ENCODE measurements at places on chromosomes 3 and 15.

DNA sequence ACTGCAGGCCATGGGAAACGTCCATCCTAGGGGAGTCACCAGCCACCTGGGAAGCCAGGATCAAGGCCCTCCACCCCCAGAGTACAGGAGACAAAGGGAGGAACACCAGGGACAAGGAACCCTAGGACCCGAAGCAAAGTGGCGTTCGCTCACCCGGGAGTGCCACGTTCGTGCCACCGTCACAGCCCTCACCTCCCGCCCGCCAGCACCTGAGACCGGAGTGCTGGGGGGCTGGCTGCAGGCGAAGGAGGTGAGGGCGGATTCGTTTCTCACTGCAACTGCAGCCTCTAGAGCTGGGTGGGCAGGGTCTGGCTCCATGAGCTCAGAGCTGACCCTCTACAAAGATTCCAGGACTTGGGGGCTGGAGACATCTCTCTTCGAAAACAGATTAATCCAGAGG lies 26.3 kb downstream of the ZDHHC19 start:
- no peak for DNase-seq

- no peak for DNase-seq
Observed at GRCh38 chr3:122406198-122406597, 9.7 kb downstream of the WDR5B start.

DNA sequence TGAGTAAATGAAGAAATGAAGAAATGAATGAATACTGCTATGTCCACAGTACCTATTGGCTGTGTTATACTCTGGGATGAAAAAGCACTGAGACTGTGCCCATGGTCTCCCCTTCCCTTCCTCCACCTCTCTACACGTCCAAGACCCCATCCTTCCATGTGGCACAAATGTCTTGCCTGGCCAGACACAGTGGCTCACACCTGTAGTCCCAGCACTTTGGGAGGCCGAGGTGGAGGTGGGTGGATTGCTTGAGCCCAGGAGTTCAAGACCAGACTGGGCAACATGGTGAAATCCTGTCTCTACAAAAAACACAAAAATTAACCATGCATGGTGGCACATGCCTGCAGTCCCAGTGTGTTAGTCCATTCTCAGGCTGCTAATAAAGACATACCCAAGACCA lies 200.1 kb downstream of the FAM43A start:
- DNase-seq, result no peak

GRCh38 chr15:100869151-100869999 lies 10.3 kb upstream of the ALDH1A3 start:
- no peak for DNase-seq

DNA sequence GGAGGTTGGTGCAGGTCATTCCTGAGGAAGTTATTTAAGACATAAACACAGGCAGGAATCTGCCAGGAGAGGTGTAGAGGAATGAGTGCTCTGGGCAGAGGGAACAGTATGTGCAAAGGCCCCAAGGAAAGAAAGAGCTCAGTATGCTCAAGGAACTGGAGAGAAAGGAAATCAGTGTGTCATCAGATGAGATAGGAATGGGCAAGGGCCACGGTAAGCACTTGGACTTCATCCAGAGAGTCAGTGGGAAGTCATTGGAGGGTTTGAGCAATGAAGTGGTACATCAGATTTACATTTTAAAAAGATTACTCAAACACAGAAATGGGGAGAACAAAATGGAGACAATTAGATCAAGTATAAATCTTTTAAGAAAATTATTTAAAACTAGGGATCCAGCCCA lies 272.2 kb downstream of the ADAMTSL3 start:
- no peak for DNase-seq

DNA sequence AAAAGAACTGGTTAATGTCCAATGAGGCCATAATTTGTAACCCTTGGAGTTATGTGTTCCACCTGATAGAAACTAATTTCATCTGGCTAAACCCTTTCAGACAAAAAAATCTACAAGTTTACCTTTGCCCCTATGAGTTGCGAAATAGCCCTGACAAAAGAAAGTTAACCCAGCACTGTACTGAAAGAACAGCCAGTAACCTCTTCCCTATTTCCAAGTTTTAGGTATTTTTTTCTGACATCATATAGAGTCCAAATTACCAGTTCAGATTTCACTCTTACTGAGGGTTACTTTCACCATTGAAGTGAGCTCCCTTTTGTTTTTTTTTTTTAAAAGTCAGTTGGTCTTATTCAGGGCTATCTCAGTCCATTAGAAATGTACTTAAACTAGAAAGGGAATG lies 42.8 kb upstream of the PTPRG start:
- DNase-seq, result no peak

DNA sequence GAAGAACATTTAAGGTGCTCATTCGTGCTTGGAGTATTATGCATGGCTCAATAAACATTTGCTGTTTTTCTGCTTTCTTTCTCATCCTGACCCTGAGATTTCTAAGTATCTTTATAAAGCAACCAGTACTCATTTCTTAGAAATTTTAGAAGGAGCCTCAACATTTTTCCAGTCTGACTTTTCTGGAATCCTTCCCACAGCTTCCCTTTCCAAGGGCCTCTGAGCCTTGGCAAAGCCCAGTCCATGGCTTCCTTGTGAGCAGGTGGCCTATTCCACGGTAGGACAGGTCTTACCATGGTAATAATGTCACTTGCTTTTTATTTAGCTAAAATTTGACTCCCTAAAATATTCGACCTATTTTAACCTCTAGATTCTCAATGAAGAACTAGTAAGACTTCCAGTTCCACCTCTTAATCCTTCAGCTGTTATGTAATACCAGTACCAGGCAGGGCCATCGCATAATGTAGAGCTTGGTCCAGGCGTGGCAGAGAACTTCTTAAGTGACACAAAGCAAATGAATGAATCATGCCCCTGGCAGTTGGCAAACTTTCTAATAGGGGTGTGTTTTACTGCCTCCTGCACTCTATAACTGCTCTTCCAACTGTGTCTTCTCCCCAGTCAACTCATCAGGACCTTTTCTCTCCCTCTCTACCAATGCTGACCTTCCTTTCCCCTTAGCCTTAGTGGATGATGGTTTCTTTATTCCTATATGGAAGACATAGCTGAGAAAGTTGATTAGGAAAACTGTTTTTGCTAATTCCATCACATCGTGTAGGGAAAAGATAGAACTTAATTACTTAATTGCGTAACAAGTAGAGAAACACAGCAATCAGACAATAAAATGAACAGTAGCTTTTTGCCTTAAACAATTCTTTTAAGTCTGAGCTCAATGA lies 894 bp upstream of the TM4SF4 start:
- no peak for DNase-seq

- DNase-seq, result no peak
Observed at GRCh38 chr3:132726341-132726823, 4.2 kb upstream of the NPHP3 start.

DNA sequence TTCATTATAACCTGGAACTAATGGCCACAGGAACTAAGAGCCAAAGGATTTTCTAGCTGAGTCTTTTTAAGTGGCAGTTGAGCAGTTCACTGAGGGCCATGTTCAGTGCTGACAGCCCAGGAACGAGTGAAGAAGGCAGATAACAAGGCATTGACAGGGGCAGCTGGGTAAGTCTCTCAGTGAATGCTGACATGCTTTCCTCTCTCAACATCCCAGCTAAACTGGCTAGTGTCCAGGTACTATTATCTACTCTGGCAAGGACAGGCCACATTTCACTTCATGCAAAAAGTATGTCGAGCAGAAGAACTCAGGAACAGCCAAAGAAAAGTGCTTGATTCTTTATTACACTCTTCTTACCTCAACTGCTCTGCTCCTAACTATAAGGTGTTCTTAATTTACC lies 515.9 kb downstream of the NLGN1 start:
- DNase-seq, result no peak

GRCh38 chr3:77179762-77180161 lies 139.9 kb downstream of the ROBO2 start:
- no peak for DNase-seq

- DNase-seq, result no peak
Observed at GRCh38 chr15:49881433-49881832, 237.6 kb downstream of the ATP8B4 start.

All from stimulated activated CD4-positive, alpha-beta T cell treated with anti-CD3 and anti-CD28 coated beads, TNF-alpha, amount 100 ng/mL, for 1 hour (primary cell).